Upper lobe of left lung (tissue), 6 donors: ENCODE measurements at places on chromosomes 6 and 20.

DNA sequence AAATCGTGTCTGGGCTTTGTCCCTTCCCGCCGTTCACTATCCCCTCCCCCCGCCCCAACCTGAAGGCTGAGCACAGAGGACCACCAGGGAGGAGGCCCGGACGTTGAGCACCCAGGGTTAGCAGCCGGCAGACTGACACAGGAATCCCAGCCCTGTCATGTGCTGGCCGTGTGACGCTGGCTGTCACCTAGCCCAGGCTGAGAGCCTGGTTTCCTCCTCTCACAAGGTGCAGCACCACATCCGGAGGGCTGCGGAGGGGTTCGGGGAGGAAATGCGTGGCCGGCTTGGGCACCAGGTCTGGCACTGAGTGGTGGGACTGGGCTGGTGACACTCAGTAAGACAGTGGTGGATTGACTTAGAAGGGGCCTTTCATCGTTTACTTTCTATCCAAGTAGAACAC is 4.6 kb upstream of the LSM14B start:
- no peak overlapping the region for H3K27ac ChIP-seq
- H3K36me3 ChIP-seq: no peaks in the 10 kb centered on the region
- peaks cover 8% of the 10 kb centered on the region for H3K4me1 ChIP-seq

DNA sequence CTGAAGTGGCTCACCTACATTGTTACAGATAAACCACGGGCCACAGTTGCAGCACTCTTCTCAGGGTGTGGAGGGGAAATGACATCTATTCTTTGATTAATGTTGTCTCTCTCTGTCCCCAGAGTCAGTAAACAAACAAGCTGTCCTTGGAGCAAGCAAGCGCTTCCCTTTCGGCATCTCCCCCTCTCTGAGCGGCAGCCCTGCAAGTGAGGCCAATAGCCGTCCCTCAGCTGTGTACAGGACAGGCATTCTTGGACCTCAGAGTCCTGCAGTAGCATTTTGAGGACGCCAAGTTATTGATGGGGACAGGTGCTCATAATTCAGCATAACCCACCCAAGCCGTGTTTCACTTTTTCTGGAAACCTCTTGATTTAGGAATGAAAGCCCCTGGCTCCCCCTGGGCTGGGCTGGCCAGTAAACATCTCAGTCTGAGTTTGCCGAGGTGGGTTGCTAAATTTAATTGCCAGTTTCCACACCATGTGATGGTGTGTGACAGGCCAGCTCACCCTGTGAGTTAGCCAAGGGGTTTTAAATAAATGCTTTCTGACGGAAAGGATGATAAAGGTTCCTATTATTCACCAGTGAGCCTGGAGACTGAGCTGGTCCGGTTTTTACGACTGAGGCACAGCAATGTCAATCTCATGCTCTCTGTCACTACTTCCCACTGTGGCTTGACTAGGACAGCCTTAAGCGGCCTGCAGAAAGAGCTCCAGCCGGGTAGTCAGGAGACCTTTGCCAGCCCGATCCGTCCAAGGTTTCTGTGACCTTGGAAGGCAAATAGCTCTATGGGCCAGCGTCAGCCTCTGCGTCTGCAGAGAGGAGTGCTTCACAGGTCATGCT is 214.8 kb upstream of the RREB1 start:
- H3K4me3 ChIP-seq: no peak overlapping the region
- H3K36me3 ChIP-seq: no peaks in the 10 kb centered on the region
- no peaks in the 10 kb centered on the region for H3K27me3 ChIP-seq
- no peak overlapping the region for H3K27ac ChIP-seq
- DNase-seq: no peak

DNA sequence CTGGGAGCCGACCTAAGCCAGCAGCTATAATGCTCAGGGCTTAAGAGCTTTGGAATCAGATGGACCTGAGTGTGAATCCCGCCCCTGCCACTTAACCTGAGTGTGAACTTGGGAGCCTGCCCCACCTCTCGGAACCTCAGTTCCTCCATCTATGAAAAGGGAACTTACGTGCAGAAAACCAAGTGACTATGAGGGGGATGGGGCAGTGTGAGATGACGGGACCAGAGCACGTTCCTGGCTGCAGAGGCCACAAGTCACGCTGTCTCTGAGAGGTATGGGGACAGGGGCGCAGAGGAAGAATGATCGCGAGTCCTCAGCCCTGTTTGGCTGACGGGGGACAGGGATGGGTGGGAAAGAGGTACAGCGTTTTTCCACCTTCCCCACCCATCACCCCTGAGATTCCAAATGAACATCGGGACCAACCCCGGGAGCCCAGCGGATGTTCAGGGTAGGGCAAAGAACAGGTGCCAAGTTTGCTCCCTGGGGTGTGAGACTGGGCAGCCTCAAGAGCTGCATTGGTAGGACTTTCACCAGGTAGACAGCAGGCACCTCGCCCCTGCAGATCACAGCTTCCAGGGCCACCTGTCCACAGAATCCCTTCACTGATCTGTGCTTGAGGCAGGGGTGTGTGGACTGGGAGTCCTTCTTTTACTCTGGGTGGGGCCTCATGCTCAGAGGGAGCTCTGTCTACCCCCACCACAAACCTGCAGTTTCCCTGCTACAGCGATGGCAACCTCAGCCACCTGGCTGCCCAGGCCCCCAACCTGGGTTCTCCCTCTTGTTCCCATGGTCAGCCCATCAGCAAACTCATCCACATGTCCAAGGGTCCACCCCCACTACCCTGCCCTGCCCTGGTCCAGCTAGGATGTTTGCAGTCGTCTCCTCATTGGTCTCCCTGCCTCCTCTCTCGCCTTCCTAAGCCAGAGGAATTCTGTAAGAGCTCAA is 85.8 kb downstream of the CEBPB start:
- peaks cover 65% of the 10 kb centered on the region for H3K4me1 ChIP-seq
- DNase-seq: peak; percentile 76
- no peaks in the 10 kb centered on the region for H3K36me3 ChIP-seq
- peak overlapping the region; percentile 89 for H3K27ac ChIP-seq
- no peaks in the 10 kb centered on the region for H3K27me3 ChIP-seq

- no peak overlapping the region for H3K27ac ChIP-seq
- peaks cover 9% of the 10 kb centered on the region for H3K4me1 ChIP-seq
- H3K36me3 ChIP-seq: peaks cover 68% of the 10 kb centered on the region
- no peaks in the 10 kb centered on the region for H3K27me3 ChIP-seq
- H3K4me3 ChIP-seq: no peak overlapping the region
- no peak for DNase-seq
Observed at GRCh38 chr6:158786645-158787304, 32.4 kb downstream of the EZR start.

- no peaks in the 10 kb centered on the region for H3K36me3 ChIP-seq
- no peak overlapping the region for H3K4me3 ChIP-seq
- no peaks in the 10 kb centered on the region for H3K27me3 ChIP-seq
- H3K27ac ChIP-seq: no peak overlapping the region
- peaks cover 8% of the 10 kb centered on the region for H3K4me1 ChIP-seq
Observed at GRCh38 chr6:31940256-31940664, 5.6 kb upstream of the CFB start.

- H3K27ac ChIP-seq: no peak overlapping the region
- DNase-seq: no peak
- no peak overlapping the region for H3K4me3 ChIP-seq
- H3K27me3 ChIP-seq: peaks cover 3% of the 10 kb centered on the region
- H3K36me3 ChIP-seq: no peaks in the 10 kb centered on the region
Observed at GRCh38 chr6:128655978-128656498, 135.6 kb upstream of the PTPRK start.

GRCh38 chr20:36147690-36148089 is 6.8 kb upstream of the EPB41L1 start:
- no peak overlapping the region for H3K4me3 ChIP-seq
- H3K27ac ChIP-seq: no peak overlapping the region

DNA sequence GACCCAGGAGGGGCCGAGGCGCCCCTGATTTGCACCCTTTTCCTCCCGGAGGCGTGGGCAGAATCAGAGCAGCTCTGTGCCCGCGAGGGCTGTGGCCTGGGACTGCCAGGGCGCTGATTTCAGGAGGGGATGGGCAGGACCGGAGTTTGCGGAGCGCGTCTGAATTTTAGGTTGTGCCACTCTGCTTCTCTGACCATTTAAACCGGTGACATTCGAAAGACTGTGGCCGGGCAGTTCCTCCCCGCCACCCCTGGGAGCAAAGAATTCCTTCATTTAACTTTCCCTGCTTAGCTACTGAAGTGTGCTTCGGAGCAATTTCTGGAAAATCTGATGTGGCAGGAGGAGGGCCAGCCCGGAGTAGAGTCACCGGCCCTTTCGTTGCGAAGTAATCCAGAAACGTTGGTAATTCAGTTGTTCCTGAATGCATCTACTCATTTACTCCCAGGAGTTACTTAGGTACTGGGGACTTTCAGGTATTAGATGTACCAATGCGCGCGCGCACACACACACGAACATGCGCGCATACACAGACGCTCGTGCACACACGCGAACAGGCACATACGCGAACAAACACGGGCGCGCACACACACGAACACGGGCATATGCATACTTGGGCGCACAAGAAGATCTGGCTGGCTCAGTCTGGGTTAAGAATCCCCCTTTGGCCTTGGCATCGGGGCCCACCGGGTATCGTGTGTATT is 568 bp downstream of the CCDC170 start:
- no peaks in the 10 kb centered on the region for H3K36me3 ChIP-seq
- peaks cover 7% of the 10 kb centered on the region for H3K27me3 ChIP-seq
- peak; percentile 55 for DNase-seq

GRCh38 chr6:42293386-42293977 is 75.8 kb upstream of the MRPS10 start:
- peaks cover 30% of the 10 kb centered on the region for H3K4me1 ChIP-seq
- H3K4me3 ChIP-seq: no peak overlapping the region
- no peaks in the 10 kb centered on the region for H3K27me3 ChIP-seq
- DNase-seq: no peak
- no peaks in the 10 kb centered on the region for H3K36me3 ChIP-seq
- H3K27ac ChIP-seq: peak overlapping the region; percentile 28

DNA sequence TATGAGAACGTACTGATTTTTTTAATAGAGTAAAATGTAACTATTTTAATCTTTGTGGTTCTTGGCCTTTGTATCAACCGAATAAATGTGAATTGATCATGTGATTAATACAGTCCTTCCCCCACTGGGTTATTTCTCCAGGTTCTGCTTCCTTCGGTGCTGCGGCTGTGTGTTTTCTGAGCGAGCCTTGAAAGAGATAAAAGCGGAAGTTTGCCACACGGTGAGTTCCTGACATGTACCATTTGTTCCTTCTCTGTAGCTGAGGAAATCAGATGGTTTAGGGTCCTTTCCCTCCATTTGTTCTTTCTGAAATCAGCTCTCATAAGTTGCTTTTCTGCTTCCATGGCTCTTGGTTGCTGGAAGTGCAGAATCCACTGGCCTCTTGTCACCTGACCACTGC is 15.5 kb downstream of the RTF2 start:
- no peaks in the 10 kb centered on the region for H3K27me3 ChIP-seq
- peaks cover 53% of the 10 kb centered on the region for H3K36me3 ChIP-seq
- peak; percentile 44 for DNase-seq
- H3K27ac ChIP-seq: peak overlapping the region; percentile 46
- H3K4me1 ChIP-seq: no peaks in the 10 kb centered on the region

GRCh38 chr6:93008375-93008774 is 411.0 kb downstream of the EPHA7 start:
- H3K27me3 ChIP-seq: no peaks in the 10 kb centered on the region
- H3K4me3 ChIP-seq: no peak overlapping the region
- no peak overlapping the region for H3K27ac ChIP-seq
- no peak for DNase-seq
- H3K4me1 ChIP-seq: no peaks in the 10 kb centered on the region
- no peaks in the 10 kb centered on the region for H3K36me3 ChIP-seq

DNA sequence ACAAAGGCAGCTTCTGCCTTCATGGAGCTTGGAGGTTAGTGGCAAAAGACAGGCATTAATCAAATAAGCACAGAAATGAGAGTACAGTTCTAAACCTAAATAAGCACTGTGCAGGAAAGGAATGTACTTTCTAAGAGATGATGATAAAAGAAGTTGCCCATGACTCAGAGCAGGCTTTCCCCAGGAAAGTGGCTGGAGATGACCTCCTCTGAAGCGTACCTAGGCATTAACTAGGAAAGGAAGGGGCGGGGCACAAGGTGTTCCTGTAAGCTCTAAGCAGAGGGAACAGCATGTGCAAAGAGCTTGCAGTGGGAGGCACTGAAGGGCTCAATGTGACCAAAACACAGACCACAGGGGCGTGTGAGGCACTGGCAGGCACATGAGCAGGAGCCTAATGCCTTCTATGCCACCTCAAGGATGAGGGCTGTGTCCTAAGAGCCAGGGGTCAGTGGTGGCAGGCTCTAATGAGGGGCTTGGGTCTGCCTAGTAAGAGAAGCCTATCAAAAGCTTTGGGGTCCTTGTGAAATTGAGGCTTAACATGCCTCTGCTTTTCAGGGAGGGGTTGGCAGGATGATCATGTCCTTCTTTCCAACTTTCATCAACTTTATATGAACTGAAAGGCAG is 4.9 kb downstream of the SSTR4 start:
- no peak overlapping the region for H3K27ac ChIP-seq
- H3K36me3 ChIP-seq: no peaks in the 10 kb centered on the region
- H3K4me1 ChIP-seq: no peaks in the 10 kb centered on the region
- H3K27me3 ChIP-seq: peaks cover 9% of the 10 kb centered on the region
- H3K4me3 ChIP-seq: no peak overlapping the region

DNA sequence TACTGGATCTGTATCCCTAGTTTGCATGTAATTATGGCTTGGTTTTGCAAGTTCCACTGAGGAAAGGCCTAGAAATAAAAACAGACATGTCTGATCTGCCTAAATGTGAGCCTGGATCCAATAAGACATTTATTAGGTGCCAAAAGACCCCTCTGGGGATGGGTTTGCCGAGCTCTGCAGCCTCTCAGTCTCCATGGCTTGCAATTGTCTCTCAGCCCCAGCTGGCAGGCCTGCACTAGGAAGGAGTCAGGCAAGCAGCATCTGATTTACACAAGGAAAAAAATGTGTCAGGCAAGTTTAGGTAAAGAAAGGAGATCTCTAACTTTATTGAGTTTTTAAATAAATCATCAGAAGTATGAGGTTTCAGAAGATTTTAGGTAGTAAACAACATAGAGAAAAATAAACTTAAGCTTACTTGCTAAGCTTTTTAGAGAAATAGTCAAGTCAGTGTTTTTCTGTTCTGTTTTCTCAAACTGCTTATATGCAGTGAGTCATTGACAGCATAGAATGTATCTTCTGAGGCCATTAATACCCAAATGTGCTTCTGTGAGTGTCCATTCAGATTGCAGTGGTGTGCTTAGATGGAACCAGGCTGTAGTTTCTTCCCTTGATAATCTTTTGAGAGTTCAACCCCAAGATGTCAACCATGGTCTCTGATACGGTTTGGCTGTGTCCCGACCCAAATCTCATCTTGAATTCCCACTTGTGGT is 121.0 kb downstream of the FHL5 start:
- no peak overlapping the region for H3K4me3 ChIP-seq
- H3K4me1 ChIP-seq: no peaks in the 10 kb centered on the region
- H3K27ac ChIP-seq: no peak overlapping the region
- DNase-seq: no peak

DNA sequence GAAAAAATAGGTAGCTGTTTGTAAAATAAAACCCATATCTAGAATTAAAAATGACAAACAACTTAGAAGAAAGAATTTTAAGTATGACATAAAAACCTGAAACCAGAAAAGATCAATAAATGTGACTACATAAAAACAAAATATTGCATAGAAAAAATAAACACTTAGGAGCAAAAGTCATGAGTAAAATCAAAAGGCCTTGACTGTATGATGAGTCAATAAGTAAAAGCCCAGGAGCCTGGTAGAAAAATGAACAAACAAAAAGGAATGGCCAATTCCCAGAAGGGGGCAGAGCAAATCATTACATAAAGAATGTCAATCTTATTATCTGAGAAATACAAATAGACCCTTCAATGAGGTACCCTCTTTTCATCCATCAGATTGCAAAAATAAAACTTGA is 20.7 kb upstream of the ENPP1 start:
- H3K4me1 ChIP-seq: no peaks in the 10 kb centered on the region
- H3K27ac ChIP-seq: no peak overlapping the region
- DNase-seq: no peak
- H3K36me3 ChIP-seq: no peaks in the 10 kb centered on the region
- H3K27me3 ChIP-seq: no peaks in the 10 kb centered on the region
- H3K4me3 ChIP-seq: no peak overlapping the region
